Peyer's patch (tissue), 4 donors: ENCODE measurements at places on chromosomes 13 and 19. TPM values are rescaled to one million over a fixed set of nuclear protein-coding genes. Genes with fewer than 3 reads are reported as not detected.

DNA sequence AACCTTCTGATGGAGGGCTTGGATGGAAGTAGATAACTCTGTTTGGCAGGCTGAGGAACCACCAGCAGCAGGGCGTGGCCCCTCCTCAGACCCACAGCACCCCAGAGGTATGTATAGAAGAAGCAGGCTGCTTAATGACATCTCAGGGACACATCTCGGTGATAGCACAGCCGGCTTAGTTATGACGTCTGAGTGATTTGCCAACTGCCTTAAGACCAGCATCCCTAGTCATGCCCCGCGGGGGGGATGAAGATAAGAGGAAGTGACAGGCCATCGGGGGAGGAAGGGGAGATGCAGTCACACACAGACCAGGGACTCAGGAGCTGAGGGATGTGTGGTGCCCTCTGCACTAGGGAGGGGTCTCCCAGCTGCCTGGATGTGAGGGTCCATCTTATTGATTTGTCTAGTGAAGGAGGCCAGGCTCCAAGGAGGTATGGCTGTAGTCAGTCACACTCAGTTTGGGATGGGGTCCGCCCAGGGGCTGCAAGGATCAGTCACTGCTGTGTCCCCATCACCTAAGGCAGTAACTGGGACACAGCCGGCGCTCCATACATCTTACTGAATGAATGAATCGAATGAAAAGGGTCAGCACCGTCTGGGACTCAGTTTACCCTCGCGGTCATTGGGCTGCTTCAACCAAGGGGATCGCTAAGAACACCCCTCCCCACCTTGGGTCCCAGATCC, 19.2 kb upstream of the ERCC1 start:
- H3K4me3 ChIP-seq: peak overlapping the region; percentile 57
- no peaks in the 10 kb centered on the region for H3K27me3 ChIP-seq
- H3K4me1 ChIP-seq: peaks cover 5% of the 10 kb centered on the region
- peak; percentile 69 for DNase-seq

- no peaks in the 10 kb centered on the region for H3K36me3 ChIP-seq
- DNase-seq: peak; percentile 80
- no peaks in the 10 kb centered on the region for H3K27me3 ChIP-seq
- peak overlapping the region; percentile 8 for H3K4me3 ChIP-seq
- no peaks in the 10 kb centered on the region for H3K4me1 ChIP-seq
- H3K27ac ChIP-seq: no peak overlapping the region
Observed at GRCh38 chr19:11587302-11587974, 9.8 kb upstream of the ZNF627 start.

GRCh38 chr19:9945319-9945966, 9.1 kb upstream of the OLFM2 start:
- no peaks in the 10 kb centered on the region for H3K36me3 ChIP-seq
- H3K27ac ChIP-seq: peak overlapping the region; percentile 59
- H3K27me3 ChIP-seq: no peaks in the 10 kb centered on the region

- H3K4me1 ChIP-seq: no peaks in the 10 kb centered on the region
- no peaks in the 10 kb centered on the region for H3K27me3 ChIP-seq
- H3K4me3 ChIP-seq: no peak overlapping the region
- peak; percentile 39 for DNase-seq
Observed at GRCh38 chr13:113546571-113547237, 37.8 kb upstream of the TFDP1 start.

DNA sequence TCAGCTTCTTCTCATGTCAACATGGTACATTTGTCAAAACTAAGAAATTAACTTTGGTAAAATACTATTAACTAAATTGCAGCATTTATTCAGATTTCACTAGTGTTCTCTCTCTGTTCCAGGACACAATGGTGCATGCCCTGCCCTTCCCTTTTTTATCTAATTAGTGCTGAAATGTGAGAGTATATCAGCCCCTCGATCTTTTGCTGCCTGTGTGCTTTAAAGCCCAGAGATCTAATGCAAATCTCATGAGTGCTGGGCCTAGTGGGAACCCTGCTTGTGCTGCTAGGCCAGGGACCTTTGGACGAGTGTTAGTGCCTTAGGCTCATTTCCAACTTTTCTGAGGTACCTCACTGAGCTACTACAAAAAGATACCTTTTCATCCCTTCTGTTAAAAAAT, 221.1 kb upstream of the EDNRB start:
- no peak overlapping the region for H3K27ac ChIP-seq
- H3K36me3 ChIP-seq: no peaks in the 10 kb centered on the region
- DNase-seq: no peak
- no peak overlapping the region for H3K4me3 ChIP-seq
- H3K27me3 ChIP-seq: no peaks in the 10 kb centered on the region
- no peaks in the 10 kb centered on the region for H3K4me1 ChIP-seq

DNA sequence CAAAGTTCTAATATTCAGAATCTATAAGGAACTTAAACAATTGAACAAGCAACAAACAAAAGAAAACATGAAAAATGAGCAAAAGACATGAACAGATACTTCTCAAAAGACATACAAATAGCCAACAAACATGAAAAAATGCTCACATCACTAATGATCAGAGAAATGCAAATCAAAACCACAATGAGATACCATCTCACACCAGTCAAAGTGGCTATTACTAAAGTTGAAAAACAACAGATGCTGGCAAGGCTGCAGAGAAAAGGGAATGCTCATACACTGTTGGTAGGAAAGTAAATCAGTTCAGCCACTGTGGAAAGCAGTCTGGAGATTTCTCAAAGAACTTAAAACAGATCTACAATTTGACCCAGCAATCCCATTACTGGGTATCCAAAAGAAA, 74.3 kb downstream of the CRYL1 start:
- no peaks in the 10 kb centered on the region for H3K36me3 ChIP-seq
- DNase-seq: no peak
- no peaks in the 10 kb centered on the region for H3K4me1 ChIP-seq
- no peak overlapping the region for H3K27ac ChIP-seq

- H3K4me1 ChIP-seq: peaks cover 8% of the 10 kb centered on the region
- H3K27me3 ChIP-seq: no peaks in the 10 kb centered on the region
- no peak overlapping the region for H3K4me3 ChIP-seq
- H3K27ac ChIP-seq: no peak overlapping the region
Observed at GRCh38 chr19:1045247-1045603, 5.3 kb downstream of the ABCA7 start.

- no peak overlapping the region for H3K27ac ChIP-seq
- H3K36me3 ChIP-seq: no peaks in the 10 kb centered on the region
- H3K27me3 ChIP-seq: no peaks in the 10 kb centered on the region
- no peak overlapping the region for H3K4me3 ChIP-seq
- no peaks in the 10 kb centered on the region for H3K4me1 ChIP-seq
Observed at GRCh38 chr13:104021806-104022397, 955.7 kb upstream of the SLC10A2 start.

DNA sequence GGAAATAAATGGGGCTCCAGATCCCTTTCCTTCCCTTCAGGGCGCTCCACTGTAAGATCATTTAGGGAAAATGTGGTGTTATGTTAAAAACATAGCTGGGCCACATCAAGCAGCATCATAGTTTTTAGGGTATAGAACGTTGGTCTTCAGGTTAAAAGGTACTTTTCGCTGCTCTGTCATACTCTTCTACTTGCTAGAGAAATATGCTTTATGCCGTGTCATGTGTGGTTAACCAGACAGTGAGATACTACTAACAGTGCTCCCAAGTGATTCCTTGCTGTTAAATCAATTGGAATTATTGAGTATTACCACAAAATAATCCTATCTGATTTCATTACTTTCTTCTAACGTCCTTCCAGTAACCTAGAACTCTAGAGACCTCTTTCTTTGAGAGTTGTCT, 1.1 kb upstream of the NDFIP2 start:
- no peaks in the 10 kb centered on the region for H3K27me3 ChIP-seq
- DNase-seq: no peak
- no peak overlapping the region for H3K4me3 ChIP-seq

- no peaks in the 10 kb centered on the region for H3K27me3 ChIP-seq
- no peak overlapping the region for H3K27ac ChIP-seq
- no peaks in the 10 kb centered on the region for H3K36me3 ChIP-seq
- no peaks in the 10 kb centered on the region for H3K4me1 ChIP-seq
- no peak for DNase-seq
Observed at GRCh38 chr19:43337737-43338136, 15.7 kb upstream of the CD177 start.

GRCh38 chr13:51603716-51604115, 19.5 kb downstream of the WDFY2 start:
- DNase-seq: no peak
- no peak overlapping the region for H3K4me3 ChIP-seq
- H3K36me3 ChIP-seq: no peaks in the 10 kb centered on the region
- no peaks in the 10 kb centered on the region for H3K27me3 ChIP-seq
- H3K4me1 ChIP-seq: no peaks in the 10 kb centered on the region

- H3K36me3 ChIP-seq: no peaks in the 10 kb centered on the region
- H3K4me3 ChIP-seq: no peak overlapping the region
Observed at GRCh38 chr13:81017513-81018152, 676.7 kb upstream of the SPRY2 start.

DNA sequence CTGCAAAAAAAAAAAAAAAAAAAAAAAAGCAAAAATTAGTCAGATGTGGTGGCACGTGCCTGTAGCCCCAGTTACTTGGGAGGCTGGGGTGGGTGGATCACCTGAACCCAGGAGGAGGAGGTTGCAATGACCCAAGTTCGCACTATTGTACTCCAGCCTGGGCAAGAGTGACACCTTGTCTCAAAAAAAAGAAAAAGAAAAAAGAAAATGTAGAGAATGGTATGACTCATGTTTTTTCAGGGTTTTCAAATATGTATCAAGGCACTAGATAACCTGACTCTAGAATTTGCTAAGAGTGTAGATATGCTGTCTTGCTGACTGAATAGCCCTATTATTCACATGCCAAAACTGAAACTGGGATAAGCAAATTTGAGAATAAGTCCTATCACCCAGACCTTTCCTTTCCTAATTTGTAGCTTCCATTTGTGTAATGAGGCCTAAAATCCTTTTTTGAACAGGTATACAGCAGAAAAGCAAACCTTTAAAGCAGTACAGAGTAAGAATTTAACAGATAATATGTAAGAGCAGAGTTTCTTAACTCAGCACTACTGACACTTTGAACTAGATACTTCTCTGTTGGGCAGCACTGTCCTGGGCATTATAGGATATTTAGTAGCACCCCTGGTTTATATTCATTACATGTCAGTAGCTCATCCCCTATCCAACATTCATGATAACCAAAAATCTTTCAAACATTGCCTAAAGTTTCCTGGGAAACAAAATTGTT, 108.6 kb downstream of the ELF1 start:
- no peaks in the 10 kb centered on the region for H3K27me3 ChIP-seq
- peaks cover 5% of the 10 kb centered on the region for H3K4me1 ChIP-seq
- no peak overlapping the region for H3K27ac ChIP-seq

GRCh38 chr13:59094181-59094580, 1069.5 kb downstream of the DIAPH3 start:
- H3K27ac ChIP-seq: no peak overlapping the region
- no peaks in the 10 kb centered on the region for H3K27me3 ChIP-seq
- H3K4me1 ChIP-seq: no peaks in the 10 kb centered on the region
- no peak for DNase-seq
- no peaks in the 10 kb centered on the region for H3K36me3 ChIP-seq
- H3K4me3 ChIP-seq: no peak overlapping the region

DNA sequence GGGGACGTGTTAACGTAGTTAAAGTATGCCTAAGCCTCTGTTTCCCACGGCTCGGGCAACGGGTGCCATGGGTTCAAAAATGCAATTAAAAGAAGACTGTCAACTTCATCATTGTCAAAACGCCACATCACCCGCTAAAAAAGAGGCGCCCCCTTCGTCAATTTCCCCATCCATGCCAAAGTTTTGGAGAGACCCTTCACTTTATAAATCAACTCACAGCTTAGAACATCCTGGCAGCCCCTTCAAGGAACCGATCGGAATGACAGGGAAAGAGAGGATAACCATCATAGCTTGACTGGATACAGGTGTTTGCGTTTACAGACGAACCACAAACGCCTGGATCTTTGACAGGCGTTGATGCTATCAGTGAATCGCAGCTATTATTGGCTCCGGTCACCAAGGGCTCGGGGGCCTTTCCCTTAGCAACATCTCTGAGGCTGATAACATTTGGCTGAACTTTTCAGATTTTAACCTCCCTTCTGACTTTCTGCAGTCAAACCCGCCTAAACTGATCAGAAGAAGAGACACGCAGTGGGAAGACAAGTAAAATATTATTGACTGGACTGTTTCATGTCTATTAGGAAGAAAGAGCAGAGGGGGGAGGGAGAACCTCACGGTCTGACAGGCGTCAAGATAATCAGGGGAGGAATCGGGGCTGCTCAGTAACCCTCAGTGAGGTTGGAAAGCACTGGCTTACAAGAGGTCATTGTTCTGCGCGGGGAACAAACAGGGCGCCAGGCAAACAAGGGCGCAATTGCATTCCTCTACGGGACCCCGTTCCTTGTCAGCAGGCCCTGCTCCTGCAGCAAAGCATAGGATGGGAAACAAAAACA, 322.5 kb upstream of the ZNF507 start:
- H3K36me3 ChIP-seq: no peaks in the 10 kb centered on the region
- H3K4me1 ChIP-seq: no peaks in the 10 kb centered on the region
- no peak overlapping the region for H3K4me3 ChIP-seq
- no peaks in the 10 kb centered on the region for H3K27me3 ChIP-seq
- no peak overlapping the region for H3K27ac ChIP-seq

DNA sequence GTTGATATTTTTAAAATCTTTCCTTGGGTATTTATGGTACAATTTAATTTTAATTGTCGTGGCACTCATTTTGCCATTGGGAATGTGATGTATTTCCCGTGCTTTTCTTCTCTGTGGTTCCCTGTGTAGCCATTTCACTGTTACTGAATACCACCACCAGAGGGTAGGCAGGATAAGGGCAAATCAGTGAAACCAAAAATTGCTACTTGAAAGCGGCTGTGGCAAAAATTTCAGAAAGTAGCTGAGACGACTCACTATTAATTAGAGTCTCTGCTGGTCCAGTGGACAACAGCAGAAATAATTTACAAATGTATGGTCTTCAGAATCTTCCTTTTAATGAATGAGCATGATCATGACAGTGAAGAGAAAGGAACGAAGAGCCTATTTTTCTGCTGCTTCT, 34.4 kb upstream of the MIR17HG start:
- DNase-seq: no peak
- no peak overlapping the region for H3K27ac ChIP-seq
- H3K4me1 ChIP-seq: no peaks in the 10 kb centered on the region

GRCh38 chr13:80083853-80084676, 256.9 kb downstream of the SPRY2 start:
- H3K27ac ChIP-seq: peak overlapping the region; percentile 4
- no peaks in the 10 kb centered on the region for H3K36me3 ChIP-seq

DNA sequence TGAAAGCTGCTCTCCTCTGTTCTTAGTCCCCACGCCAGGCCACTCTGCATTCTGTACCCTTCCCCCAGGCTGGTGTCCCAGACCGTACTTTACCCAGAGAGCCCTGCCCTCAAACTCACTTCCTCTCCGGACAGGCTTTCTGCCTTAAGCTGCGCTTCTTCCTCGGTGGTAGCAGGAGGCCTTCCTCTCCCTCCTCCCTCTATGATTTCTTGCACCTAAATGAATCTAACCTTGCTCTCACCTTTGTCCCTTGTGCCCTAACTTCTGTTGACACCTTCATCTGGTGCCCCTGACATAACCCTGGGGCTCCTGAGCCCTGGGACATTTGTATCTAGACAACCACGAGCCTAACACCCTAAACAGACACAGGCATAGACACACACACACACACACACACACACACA, 29.6 kb upstream of the CEACAM21 start:
- H3K4me3 ChIP-seq: peak overlapping the region; percentile 38
- no peaks in the 10 kb centered on the region for H3K27me3 ChIP-seq
- no peaks in the 10 kb centered on the region for H3K36me3 ChIP-seq
- peak overlapping the region; percentile 82 for H3K27ac ChIP-seq
- DNase-seq: peak; percentile 72
- H3K4me1 ChIP-seq: no peaks in the 10 kb centered on the region

The ZNF91 gene
- 184 TPM for total RNA-seq

The CCDC122 gene
- 3.5 TPM for total RNA-seq

The ISYNA1 gene
- 14.0 TPM for total RNA-seq

The PNMA8A gene
- not detected for total RNA-seq

The ZNF730 gene
- not detected for total RNA-seq

The ITGBL1 gene
- total RNA-seq: not detected

The RUVBL2 gene
- total RNA-seq: 37.3 TPM

The ZNF154 gene
- 5.0 TPM for total RNA-seq

The PGLYRP1 gene
- not detected for total RNA-seq

The FIZ1 gene
- 10.6 TPM for total RNA-seq

The ZNF578 gene
- total RNA-seq: 0.40 TPM
